ENCODE measurements at places on chromosomes 3 and 15.

DNA sequence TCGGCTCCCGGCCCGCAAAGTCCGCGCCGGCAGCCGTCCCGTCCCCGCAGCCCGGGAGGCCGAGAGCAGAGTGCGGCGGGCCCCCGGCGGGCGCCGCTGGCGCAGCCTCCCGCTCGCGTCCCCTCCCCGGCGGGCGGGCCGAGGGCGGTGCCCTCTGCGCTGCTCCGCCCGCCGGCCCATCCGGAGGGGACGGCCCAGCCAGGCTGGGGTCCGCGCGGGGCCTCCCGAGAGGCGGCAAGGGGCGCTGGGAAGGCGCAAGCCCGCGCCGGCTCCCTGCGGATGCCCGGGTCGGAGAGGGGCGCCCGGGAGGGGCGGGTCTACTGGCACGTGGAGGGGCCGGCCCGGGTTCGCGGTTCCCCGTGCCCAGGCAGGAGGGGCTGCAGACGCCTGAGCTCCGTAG lies at the start of the genes CLCN2 and POLR2H:
Gene CLCN2 (minus strand): TSS at position 74 of the 400 bp plus-strand sequence. CDS start 126 bp downstream, outside the sequence.
Gene POLR2H (plus strand): TSS at position 179 of the 400 bp plus-strand sequence. CDS start 1,783 bp downstream, outside the sequence.
- peak; percentile 24 for DNase-seq

DNA sequence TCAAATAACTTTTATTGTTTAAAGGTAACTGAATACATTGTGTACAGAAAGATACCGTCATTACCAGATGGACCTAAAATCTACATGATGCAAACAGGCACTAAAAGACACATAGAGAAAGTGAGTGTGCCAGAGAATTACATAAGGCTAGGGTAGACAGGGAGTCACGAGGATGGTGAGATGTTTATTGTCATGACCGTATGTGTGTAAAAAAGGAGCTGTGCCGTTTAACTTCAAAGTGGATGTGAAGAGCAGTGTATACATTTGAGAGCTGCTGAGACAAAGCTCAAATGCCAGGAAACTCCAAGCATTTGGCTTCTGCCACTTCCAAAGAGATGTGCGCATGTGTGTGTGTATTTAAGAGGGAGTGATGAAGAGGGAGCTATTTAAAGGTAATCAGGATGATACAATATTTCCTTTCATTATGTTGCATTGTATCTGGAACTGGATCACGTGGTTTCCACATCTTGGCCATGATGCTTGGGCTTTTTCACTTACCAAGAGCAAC lies 51.4 kb upstream of the IGF1R start:
- DNase-seq, result no peak

- DNase-seq, result no peak
Observed at GRCh38 chr15:86620641-86621349, 541.1 kb downstream of the AGBL1 start.

GRCh38 chr15:64749999-64750657 lies 25.3 kb downstream of the RBPMS2 start:
- DNase-seq, result no peak

DNA sequence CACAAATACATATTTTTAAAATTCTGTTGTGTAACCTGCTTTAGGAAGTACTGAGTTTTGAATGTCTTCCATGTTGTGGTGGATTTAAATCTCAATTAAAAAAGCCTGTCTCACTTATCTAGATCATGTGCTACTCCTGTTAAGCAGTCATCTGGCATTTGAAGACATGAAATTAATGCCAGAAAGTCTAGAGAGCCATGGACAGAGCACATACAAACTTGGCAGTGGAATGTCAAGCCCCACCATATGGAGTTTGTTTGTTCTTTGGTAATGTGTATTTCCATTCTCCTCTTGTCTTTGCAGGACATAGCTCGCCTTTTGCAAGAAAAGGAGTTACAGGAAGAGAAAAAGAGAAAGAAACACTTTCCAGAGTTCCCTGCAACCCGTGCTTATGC lies 39.3 kb upstream of the UTS2B start:
- DNase-seq, result no peak

DNA sequence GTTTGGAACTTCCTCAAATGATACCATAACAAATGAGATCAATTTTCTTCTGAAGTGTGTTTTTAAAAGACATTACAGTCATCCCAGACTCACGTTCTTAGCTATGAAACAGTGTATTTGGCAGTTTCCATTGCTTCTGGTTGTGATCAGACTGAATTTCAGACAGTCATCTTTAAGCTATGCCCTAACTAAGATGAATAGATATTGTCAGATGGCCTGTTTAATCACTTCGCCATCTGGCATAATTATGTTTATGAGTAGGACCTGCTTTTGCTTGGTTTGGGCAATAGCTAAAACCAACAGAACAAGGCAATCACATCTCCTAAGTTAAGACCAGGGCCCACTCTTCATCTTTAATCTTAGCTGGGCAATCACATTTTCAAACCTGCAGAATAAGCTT lies 313.1 kb downstream of the SV2B start:
- DNase-seq, result no peak

- no peak for DNase-seq
Observed at GRCh38 chr3:148101061-148101460, 596.6 kb upstream of the AGTR1 start.

Measured in inflammatory macrophage treated with lipopolysaccharide for 4 hours (primary cell).